ENCODE measurements at places on chromosomes 4 and X.

DNA sequence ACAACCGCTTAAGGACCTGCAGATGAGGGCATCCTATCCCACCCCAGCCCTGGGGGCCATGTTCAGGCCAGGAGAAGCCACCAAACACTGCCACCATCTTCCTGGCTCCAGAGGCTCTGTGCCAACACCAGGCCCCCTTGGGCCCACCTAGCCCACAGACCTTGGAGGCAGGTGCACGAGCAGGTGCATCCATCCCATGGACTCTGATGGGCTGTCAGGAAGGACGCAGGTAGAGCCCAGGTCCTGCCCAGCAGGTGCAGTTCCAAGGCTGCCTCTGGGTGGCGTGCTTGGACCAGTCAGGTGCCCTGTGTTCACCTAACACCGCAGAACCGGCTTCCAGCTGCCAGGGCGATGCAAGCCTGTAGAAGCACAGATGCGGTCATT lies 22.8 kb upstream of the PDE6B start:
- peak; percentile 88 for DNase-seq

DNA sequence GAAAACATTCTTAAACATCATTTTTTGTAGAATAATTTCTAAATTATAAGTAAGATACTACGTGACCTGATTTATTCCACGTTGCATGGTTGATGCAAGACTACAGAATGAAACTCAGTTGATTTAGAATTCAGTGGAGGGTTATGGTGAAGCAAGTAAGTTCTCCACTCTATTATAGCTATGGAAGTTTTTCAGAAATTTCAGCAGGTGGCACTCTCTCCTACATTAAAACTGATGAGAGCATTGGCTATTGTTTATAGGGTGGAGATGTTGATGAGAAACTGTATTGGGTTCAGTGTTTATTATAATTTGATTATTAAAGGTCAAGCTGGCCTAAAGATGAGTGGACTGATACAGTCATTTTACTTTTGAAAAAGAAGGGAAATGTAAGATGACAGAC lies 88.0 kb downstream of the FNIP2 start:
- no peak for DNase-seq

DNA sequence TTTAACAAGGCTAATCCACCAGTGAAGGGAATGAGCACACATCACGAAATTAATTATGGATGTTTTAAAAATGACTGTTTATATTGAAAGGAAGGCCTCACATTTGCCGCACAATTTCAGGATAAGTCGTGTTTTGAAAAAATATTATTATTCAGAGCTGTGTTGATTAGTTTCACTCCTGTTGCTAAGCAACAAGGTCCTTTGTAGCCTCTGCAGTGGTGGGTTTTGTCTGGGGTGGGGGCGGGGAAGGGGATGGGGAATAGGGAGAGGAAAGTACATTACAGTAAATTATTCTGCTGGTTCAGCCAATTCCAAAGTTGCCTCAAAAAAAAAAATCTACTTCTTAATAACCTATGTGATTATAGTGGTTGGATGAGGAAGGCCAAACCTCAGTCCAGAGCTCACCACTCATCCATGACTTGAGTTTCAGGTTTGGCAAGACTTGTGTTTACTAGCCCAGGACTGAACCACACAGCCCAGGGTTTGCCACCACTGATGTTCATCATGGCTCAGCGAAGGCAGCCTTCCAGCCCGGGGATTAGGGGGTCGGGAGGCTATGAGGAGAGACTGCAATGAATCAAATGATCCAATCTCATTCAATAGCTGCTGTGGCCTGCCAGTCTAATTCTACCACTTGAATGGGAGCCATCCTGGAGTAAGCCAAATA lies 162.5 kb upstream of the ATP6AP2 start:
- DNase-seq = no peak

DNA sequence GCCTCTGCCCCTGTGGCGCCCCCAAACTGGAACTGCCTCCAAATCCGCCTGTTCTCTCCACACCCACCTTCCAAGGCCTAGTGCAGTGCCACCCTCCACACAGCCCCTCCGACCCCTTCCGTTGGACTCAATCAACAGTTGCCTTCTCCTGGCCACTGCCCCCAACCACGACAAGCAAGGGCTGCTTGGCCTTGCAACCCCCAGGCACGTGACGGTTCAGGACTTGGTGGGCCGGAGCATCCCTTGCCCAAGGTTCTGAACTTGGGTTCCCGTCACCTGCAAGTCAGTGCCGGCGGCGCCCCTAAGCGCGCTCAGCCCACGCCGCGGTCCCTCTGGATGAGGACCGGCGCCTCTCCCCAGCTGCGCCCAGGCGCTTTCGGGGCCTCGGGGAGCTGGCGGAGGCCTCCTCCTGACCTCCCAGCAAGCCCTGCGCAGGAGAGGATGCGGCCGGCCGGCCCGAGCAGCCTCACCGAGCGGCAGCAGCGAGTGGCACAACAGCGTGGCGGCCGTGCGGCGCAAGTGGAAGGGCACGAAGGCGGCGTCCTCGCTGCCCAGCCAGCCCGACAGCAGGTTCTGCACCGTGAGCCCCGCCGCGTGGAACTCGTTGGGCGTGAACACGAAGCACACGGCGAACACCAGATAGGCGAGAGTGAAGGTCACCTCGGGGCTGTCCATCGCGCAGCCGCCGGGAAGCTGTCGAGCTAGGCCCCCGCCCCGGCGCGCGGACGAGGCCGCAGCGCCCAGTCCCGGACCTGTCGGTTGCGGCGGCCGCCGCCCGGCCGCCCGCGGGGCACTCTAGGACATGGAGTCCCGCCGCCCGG lies 750 bp downstream of the TMEM129 start:
- peak; percentile 68 for DNase-seq

DNA sequence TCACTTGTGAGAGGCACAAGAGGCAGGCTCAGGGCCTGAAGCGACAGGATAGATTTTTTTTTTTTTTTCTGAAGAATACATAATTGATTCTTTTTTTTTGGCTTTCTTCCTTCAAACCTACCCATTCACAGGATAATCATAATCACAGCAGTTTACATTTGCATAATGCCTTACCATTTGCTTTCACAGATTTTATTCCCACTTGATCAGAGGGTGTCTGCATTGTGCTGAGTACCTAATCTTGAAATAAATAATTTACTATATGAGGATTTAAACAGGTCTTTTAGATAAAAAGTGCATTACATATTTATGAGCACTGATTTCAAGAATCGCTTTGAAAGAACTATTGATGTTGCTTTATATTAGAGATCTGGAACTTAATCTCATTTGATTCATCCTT lies 219.3 kb downstream of the SPRY1 start:
- no peak for DNase-seq

DNA sequence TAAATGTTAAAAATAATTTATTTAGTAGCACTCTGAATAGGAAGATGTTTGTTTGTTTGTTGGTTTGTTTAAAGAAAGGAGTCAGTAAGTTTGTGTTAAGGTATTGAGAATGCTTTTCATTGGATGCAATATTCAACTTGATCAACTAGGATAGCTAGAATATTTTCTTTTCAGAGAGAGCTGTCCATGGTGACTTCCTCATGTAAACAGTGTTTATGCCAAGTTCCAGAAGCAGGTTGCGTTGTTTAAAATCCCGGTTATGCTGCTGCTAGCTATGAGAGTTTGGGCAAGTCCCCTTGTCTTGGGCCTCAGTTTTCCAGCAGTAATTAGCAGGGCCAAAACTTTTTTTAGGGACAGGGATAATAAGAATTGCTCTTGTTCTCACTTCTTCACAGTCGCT lies 876.2 kb upstream of the HS3ST1 start:
- no peak for DNase-seq

- no peak for DNase-seq
Observed at GRCh38 chr4:142379277-142380051, 466.6 kb downstream of the INPP4B start.

GRCh38 chr4:182918044-182918607 lies 940 bp upstream of the DCTD start:
- DNase-seq = no peak

All from nephron progenitor cell (in vitro differentiated cells).